ENCODE measurements at places on chromosomes 7 and 10.

DNA sequence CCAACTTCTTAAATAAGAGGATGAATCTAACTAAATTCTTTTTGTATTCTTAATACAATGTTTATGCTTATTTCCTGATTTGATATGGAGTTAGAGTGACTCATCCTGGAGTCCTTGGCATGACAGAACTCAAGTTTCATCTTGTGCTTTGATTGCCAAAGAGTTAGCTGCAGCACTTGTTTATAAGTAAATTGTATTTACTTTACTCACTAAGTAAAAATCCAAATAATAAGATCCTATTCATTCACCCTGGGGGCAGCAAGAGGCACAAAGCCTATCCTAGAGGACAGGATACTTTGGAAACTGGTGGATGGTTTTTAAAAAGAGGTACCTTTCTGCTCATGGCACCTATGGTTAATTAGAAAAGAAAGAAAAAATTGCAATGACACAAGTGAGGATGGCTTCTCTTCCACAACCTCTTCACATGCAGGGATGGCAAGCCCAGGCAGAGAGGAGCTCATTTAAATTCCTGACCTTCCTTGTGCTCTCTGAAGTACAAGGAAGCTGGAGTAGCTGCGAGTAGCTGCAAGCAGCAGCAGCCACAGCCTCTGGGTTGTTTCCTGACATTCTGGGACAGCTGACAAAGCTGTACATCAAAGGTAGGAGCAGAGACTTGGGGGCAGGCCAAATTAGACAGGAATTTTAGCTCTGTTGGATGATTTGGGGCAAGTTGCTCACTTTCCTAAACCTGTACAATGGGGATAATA, 28.5 kb upstream of the CROT start:
- DNase-seq = no peak

- no peak for DNase-seq
Measured at GRCh38 chr7:17186745-17187530, 111.5 kb upstream of the AHR start.

- DNase-seq = no peak
Measured at GRCh38 chr10:92480413-92480812, 93.5 kb downstream of the IDE start.

- no peak for DNase-seq
Measured at GRCh38 chr10:70921285-70921684, 32.9 kb upstream of the PCBD1 start.

DNA sequence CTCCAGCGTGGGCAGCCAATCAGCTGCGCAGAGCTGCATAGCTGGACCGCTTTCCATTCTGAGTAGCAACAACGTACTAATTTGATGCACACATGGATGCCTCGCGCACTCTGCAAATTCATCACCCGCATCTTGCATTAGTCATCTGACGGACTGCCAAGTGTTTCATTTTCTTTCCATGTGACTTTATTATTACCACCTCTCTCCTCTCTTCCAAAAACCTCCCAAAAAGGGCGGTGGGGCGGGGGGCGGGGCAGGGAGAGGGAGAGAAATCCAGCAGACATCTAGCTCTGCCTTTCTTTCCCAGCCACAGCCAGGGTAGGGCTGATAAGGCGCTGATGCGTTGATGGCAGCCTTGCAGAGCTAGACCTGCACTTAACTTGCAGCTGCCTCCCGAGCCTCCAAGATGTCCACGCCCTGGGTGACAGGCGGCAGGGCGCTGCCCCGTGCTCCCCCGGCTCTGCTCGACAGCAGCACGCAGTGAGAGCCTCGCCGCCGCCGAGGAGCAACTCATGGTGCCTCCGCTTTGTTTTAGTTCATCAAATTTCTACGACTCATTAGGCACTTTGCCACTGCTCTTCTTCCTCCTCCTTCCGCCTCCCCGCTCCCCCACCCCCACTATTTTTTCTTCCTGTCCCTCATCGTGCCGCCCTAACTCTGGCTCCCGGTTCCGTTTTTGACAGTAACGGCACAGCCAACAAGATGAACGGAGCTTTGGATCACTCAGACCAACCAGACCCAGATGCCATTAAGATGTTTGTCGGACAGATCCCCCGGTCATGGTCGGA, 147.3 kb downstream of the CELF2 start:
- DNase-seq = no peak

GRCh38 chr7:41134300-41135255, 568.3 kb downstream of the INHBA start:
- no peak for DNase-seq

DNA sequence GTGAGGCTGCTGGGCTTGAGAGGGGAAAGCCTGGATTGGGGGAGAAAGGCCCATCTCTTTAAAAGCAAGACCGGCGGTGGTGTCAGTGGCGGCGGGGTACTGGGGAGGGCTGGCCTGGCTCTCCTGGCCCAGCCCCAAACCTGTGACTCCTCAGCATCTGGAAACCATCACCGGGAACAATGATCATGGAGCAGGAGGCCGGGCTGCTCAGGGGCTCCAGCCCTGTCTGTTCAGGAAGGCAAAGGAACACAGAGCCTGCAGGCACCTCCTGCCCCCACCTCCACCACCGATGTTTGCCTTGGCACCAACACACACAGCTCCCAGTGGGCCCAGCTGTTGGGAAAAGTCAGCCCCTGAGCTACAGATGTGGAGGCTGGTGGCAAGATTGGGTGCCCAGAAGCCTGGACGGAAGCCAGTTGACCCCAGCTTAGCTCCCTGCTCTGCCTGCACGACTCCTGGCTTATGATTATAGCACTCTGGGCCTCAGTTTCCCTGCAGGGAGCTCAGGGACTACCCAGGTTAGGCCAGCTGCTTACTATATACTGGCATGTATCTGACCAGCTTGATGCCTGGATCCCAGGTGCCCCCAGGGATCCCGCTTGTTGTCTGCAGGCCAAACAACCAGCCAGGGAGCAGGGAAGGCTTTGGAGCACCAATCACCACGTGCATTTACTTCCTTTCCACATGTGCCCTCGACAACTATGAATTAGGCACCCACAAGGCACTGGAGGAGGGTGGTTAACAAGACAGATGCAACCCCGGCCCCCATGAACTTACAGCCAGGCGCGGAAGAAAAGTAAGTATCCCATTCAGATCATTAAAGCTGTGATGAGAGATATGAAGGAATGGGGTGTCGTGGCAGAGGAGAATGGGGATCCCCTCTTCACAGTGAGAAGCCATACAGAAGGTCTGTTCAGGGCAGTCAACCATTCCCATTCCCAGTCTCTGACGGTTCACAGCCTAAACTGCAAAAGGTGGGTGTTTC, 37.3 kb downstream of the ZCCHC24 start:
- no peak for DNase-seq

GRCh38 chr10:103610921-103611511, 117.5 kb downstream of the NEURL1 start:
- DNase-seq = no peak

GRCh38 chr7:12573885-12574284, 3.4 kb downstream of the SCIN start:
- DNase-seq = no peak

DNA sequence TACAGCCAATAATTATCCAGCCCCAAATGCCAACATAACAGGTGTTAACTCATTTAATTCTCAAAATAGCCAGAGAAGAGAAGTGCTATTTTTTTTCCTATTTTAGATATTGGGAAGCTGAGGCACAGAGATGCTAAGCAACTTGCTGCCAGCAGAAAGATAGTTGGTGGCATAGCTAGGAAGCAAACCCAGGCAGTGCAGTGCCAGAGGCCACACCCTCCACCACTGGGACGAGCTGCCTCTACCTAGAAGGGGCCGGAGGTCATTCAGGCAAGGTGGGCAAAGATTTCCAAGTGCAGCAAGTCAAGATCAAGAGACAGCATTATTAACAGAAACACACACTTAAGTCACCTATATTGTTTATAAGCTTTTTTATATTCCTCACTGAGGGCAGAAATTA, 654.1 kb downstream of the INHBA start:
- no peak for DNase-seq

GRCh38 chr7:77580762-77581350, 43.8 kb downstream of the PTPN12 start:
- no peak for DNase-seq

- DNase-seq = no peak
Measured at GRCh38 chr7:20144801-20145200, 72.4 kb downstream of the MACC1 start.

DNA sequence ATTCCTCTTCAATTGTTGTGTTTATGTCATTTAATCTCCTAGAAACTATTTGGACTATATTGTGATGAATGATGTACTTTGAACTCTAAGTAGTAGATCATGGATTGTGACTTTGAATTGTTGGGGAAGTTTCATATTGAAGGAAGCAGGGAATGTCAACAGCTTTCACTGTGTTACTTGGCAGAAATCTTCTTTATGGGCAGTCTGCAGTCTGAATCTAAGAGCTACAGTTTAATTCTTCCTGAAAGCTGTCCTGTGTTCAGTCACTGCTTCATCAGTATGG, 91.6 kb downstream of the PPP1R9A start:
- no peak for DNase-seq

- DNase-seq = no peak
Measured at GRCh38 chr7:45174966-45175765, 17.6 kb downstream of the RAMP3 start.

Data from activated CD4-positive, CD25-positive, alpha-beta regulatory T cell treated with anti-CD3 and anti-CD28 coated beads, Interleukin-2, amount 50 U/mL, for 16 hours (primary cell).